ENCODE measurements at places on chromosomes 4 and X.

DNA sequence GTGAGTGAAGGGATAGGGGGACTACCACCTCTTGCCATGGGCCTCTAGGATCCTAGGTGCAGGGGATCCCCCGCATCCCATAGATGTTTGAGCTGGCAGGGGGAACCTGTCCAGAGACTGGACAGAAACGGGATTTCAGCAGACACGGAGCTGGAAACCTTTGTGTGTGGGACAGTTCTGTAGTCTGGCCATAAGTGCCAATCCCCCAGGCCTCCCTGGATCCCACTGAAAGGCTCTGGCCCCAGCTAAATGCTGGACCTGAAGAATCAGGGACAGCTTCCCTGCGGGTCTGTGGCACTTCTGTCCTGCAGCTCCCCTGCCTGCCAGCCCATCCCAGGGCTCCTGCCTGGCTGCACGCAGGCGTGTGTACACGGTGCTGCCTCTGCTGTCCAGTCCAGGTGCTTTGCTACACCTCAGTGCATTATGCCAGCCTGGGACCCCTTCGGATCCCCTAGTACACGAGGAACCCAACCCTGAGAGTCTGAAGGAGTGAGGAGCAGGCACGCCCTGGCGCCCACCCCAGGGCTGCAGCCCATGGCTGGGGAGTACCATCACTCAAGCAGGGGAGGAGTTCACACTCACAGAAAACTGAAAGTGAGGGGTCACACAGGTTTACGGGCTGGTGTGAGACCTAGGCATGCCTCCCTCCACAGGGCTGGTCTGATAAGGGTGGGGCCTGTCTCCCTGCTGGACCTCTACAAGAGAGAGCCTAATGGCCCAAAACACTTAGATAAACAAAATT lies 703.0 kb downstream of the ARAP2 start:
- DNase-seq: no peak

- no peak for DNase-seq
These were observed 229.7 kb upstream of the MBNL3 start for GRCh38 chrX:132718431-132718958.

GRCh38 chr4:187615972-187616371 lies 379.6 kb upstream of the ZFP42 start:
- no peak for DNase-seq

DNA sequence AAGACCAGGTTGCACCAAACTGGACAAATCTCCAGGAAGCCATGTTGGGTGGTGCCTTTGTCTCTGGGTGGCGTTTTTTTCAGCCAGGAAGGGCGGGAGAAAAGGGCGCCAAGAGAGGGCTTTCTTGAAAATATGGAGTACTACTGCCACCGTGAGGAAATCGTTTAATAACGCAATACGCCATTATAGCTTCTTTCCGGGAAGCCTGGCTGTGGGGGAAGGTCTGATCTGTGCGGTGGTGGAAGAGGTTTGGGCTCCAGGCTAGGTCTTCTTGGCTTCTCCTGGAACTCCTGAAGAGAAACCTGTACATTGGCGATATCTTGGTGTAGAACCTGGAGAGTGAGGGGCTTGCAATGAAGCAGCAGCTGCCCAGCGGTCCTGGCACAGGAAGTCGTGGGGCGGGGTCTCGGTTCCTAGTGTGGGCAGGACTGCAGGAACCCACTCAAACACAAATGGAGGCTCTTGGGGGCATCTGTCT lies 202.7 kb downstream of the OR13H1 start:
- peak; percentile 80 for DNase-seq

DNA sequence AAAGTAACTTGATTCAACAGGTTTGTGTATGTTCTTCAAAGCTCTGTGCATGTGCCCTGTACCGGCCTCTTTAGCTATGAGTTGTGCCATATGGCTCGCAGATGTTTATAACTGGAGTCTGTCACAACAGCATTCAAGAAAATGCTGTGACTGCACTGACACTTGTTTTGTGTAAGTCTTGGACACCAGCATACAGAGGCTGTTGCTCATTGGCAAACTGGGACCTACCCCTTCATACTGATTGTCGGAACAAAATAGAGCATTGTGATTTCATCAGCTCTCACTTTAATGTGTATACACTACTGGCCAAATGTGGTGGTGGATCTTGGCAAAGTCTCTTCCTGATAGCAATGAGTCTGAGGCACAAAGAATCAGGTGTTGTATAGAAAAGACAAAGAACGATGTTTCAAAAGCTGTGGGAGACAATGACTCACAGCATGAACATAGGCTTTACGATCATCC lies 133.9 kb downstream of the EGF start:
- DNase-seq: no peak

GRCh38 chr4:48939785-48940184 lies 33.2 kb upstream of the OCIAD2 start:
- peak; percentile 95 for DNase-seq

GRCh38 chr4:13238936-13239335 lies 245.2 kb downstream of the RAB28 start:
- no peak for DNase-seq

- no peak for DNase-seq
These were observed at the start of gene PRDM8 for GRCh38 chr4:80196922-80197573. Gene PRDM8 (plus strand): TSS chr4:80197503. CDS start chr4:80200081, 2,578 bp downstream.

DNA sequence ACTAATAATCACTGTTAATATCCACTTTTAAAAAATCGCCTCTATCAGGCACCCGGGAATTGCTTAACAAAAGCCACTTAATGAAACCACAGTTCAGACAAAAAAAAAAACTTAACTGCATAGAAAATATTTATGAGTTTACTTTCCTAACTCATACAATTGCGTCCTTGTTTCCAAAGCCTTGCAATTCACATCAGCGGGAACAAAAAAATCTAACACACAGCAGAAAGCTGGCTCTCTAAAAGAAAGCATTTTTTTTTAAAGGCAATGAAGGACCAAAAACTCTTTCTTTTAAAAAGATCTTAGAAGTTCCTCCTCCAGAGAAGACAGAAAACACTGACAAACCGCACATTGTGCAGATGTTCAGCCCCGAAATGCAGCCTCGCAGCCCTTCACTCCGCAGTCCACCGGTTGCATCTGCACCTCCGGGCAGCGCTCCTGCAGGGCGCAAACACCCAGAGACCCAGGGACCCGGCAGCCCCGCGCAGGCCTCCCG lies 812 bp downstream of the FAT1 start:
- peak; percentile 17 for DNase-seq

- DNase-seq: no peak
These were observed 7.5 kb downstream of the MSANTD1 start for GRCh38 chr4:3256230-3257102.

DNA sequence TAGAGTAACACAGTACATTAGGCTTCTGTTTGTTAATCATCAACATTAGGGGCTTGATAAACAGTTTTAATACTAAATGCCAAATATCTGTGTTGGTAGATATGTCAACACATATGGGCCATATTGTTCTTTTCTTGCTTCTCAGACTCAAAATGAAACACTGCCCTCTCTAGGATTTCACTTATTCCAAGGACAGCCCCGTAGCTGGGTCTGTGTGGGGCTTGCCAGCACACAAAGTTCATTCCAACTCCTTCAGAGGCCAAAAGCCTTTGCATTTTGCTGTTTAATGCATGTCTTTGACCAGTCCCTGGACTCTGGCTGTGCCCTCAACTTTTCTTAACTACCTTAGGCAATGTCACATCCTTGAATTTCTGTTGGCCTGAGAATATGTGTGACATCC lies 102.0 kb upstream of the ZNF827 start:
- no peak for DNase-seq

DNA sequence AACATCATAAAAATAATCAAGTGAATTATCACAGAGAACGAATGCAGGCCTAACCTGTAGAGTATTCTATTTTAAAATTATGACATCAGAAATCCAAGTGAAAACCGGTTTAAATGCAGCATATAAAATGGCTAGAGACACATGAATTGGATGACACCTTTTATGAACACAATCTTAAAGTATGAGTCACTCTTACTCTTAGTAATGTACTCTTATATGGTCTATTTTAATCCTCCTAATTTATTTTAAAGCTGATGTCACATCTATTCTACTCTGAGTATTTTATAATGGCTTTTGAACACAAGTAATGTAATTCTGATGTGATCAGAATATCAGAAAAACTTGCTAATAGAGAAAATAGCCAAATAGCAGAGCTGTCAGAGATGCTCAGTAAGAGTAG lies 161.4 kb upstream of the RADX start:
- no peak for DNase-seq

DNA sequence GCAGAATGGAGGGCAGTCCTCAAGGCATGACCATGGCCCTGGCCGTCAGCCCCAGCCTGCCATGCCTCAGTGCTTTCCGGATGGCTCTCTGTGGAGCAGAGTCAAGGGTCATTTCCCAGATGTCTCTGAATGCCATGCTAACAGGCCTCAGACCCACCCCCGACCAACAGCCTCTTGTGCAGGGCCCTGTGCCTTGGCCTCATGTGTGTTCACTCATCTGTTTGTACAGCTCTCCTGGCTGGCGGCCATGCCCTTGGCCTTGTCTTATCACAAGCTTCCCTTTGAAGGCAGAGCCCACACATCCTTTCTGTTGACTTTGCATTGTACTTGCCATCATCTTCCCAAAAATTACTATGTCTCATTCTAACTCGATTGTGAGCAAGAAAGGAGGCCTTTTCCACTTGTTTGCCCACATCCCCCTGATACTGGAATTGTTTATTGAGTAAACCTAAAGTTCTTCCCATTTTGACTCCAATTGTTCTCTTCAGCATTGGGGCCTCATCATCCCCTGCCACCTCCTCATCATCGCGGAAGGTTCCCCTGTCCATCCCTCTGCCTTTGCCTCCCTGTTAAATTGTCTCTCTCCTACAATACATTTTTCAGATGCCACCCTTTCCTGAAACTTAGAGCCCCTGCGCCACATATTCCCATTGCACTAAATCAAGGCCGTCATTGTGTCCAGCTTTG lies 6.3 kb downstream of the CA5B start:
- peak; percentile 9 for DNase-seq

- DNase-seq: no peak
These were observed 1040.3 kb upstream of the PCDH10 start for GRCh38 chr4:132108784-132109183.

DNA sequence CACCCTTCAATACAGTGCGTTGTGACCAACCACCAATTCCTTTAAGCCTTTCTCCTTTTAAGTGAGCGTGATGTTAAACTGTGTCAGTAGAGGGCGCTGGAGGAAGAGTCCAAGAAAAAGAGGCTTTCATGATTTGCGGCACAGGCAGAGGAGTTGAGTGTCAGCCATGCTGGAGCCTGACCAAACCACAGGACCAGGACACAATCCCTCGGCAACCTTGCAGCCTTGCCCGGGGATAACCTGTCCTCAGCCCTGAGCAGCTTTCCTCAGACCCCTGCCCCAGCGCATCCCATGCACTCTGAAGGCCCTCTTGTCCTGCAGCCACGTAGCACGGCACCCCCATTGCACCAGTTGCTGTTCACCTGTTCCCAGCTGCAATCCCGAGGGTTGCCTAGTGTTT lies 53.5 kb upstream of the SMIM31 start:
- DNase-seq: no peak

GRCh38 chr4:89266128-89266527 lies 41.5 kb downstream of the GPRIN3 start:
- no peak for DNase-seq

DNA sequence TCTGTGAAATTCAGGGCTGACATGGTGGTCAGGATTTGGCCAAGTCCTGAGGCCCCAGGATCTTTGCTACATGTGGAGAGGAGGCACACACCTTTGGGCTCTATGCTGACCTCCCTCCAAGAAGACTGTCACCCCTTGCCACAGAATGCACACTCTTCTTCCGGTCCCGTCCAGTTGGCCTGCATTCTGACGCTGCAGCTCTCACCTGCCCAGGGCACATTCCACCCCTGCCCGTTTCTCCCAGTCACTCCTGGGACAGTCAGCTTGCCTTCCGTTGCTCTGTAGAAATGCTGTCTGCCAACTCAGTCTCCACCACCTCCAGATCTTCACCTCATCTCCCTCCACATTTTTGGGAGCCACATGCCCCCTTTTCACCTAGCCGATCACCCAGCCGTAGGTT lies 76.7 kb downstream of the SHROOM2 start:
- no peak for DNase-seq

GRCh38 chrX:51496501-51497291 lies at the start of gene NUDT11:
Gene NUDT11 (minus strand): TSS chrX:51496592. CDS start chrX:51496444, 148 bp downstream.
- peak; percentile 49 for DNase-seq

- DNase-seq: no peak
These were observed 78.1 kb downstream of the GALNT7 start for GRCh38 chr4:173246719-173247118.

- DNase-seq: no peak
These were observed 3.3 kb upstream of the LIN54 start for GRCh38 chr4:83013902-83014301.

GRCh38 chr4:22850630-22851029 lies 157.9 kb downstream of the GBA3 start:
- DNase-seq: no peak

GRCh38 chr4:118916691-118917289 lies 28.1 kb downstream of the SYNPO2 start:
- DNase-seq: no peak

GRCh38 chrX:46202733-46203514 lies 342.3 kb downstream of the ZNF674 start:
- no peak for DNase-seq

DNA sequence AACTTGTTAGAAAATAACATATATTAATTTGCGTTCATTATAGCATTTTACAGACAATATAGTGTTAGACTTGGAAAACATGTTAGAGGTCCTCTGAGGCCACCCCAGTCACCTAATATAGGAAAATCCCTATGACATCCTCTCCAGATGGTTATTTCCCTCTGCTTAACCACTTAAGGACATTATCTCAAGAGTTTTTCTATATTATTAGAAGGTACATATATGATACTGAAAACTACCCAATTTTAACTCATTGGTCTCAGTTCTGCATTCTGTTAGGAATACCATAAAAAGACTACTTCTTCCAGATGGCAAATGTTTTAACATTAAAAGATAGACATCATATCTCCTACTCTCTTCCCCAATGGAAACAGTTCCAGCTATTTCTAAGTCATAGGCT lies 21.4 kb downstream of the PTPN13 start:
- no peak for DNase-seq

GRCh38 chr4:22780317-22780716 lies 87.6 kb downstream of the GBA3 start:
- DNase-seq: no peak

Data from kidney tubule cell (primary cell).